ENCODE measurements at places on chromosomes 2 and 18.

- DNase-seq: no peak
Measured at GRCh38 chr2:5740817-5741216, 48.6 kb downstream of the SOX11 start.

DNA sequence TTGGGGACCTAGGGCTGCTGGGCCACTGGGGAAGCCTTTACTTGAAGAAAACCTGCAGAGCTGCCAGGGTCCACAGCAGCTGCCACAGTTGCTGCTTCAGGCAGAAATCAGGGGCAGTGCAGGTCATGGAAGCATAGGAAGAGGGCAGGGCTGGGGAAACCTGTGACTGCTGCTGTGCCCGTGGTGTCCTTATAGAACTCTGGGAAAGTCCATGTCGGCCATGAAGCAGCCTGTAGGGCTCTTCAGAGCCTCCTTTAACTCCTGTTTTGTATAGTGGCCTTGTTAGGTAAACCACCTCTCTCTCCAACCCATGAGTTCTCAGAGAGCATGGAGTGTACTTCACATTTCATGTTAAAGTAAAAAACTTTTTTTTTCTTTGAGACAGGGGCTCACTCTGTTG lies 62.1 kb downstream of the SMAD4 start:
- no peak for DNase-seq

DNA sequence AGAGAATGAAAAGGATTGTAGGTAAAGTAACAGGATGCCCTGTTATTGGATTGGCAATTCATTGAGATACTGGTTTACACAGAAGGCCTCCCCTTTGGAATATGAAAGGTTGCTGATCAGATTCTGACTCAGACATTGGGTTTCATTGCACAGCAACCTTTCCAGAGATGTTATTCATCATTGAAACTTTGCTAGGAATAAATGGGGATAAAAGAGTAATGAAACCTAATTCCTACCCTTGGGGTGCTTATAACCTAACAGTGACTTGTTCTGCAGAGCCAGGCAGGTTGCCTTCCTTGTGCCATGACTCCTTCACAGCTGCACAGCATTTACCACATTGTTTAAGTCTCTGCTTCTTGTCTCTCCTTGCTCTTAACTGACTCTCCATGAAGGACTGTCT lies 5.0 kb downstream of the NAB1 start:
- no peak for DNase-seq

DNA sequence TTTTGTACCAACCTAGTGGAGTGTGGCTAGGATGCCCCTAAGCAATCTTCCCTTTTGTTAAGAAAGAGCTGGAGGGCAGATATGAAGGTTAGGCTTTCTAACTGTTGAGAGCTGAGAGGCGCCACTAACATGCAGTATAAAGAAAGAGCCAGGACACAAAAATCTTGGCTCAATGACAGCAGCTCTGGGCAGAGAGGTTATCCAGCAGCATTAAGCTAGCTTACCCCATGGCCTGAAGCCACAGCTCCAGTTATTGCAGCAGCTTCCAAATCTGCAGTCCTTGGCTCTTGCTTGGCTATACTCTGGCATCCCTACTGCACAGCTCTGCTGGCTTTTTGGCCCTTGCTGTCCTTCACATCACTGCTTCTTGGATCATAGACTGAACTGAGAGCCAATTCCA lies 213.4 kb downstream of the GPD2 start:
- DNase-seq: no peak

GRCh38 chr2:168179592-168179991 lies 67.8 kb downstream of the STK39 start:
- DNase-seq: no peak

GRCh38 chr2:118496870-118497611 lies 350.4 kb downstream of the EN1 start:
- no peak for DNase-seq

DNA sequence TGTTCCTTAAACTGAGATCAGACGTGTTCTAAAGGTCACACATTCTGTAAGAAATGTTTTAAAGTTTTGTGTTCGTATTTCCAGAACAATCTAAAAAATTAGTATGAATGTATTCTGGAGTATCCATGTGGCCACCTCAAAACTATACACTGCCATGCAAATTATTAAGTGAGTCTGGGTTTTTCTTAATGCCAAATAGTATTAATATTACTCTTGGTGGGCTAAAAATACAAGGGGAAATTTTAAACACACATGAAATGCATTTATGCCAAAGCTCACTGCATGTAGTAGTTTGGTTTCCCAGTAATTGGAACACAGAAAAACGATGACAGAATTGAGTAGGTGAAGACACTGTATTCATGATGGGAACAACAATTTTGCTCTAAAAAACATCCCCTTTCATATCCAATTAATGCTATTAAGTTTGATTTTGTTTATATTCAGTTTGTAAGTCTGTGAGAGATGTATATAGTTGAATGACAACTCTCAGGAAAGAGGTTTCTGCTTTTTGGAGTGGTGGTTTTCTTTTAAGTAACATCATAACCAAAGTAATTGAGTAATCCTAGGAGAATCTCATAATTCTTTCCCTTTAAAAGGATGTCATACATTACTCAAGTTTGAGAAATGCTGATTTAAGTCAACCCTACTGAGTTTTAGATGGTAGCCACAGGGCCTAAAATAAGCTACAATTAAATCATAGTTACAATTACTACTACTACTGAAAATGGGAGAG lies 75.7 kb upstream of the CDCA7 start:
- no peak for DNase-seq

- DNase-seq: no peak
Measured at GRCh38 chr2:47300609-47301276, 102.2 kb upstream of the MSH2 start.

All from osteocyte (in vitro differentiated cells).